ENCODE measurements at places on chromosomes 2 and 18.
A peak's percentile ranks its signal among the peaks of the same experiment; 100 is the strongest.

- H3K4me1 ChIP-seq: no peaks in the 10 kb centered on the region
- no peaks in the 10 kb centered on the region for H3K27me3 ChIP-seq
- peaks cover 19% of the 10 kb centered on the region for H3K36me3 ChIP-seq
- H3K4me3 ChIP-seq: no peak overlapping the region
- DNase-seq: no peak
Observed at GRCh38 chr18:76914796-76915195, 92.4 kb downstream of the ZNF236 start.

- H3K4me1 ChIP-seq: no peaks in the 10 kb centered on the region
- no peak overlapping the region for H3K4me3 ChIP-seq
- H3K36me3 ChIP-seq: no peaks in the 10 kb centered on the region
- no peak for DNase-seq
- H3K27ac ChIP-seq: no peak overlapping the region
- no peaks in the 10 kb centered on the region for H3K27me3 ChIP-seq
Observed at GRCh38 chr2:48174503-48174902, 268.2 kb upstream of the FBXO11 start.

DNA sequence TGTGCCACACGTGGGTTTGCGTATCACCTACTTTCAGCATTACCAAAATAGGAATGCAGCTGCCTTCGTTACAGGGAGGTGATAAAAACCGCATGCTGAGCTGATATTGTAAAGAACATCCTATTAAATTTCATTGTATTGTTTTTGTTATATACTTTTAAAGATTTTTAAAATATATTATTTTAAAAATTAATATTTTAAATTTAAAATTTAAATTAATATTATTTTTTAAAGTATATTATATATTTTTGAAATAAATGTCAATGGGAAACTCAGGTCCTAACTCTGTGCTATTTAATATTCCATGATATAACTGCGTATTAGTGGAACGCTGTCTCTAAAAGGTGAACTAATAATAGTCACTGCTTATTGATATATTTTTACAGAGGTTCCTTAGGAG, 51.2 kb downstream of the CTNNA2 start:
- H3K4me1 ChIP-seq: no peaks in the 10 kb centered on the region
- no peak overlapping the region for H3K27ac ChIP-seq
- H3K27me3 ChIP-seq: no peaks in the 10 kb centered on the region
- no peaks in the 10 kb centered on the region for H3K36me3 ChIP-seq
- DNase-seq: no peak

DNA sequence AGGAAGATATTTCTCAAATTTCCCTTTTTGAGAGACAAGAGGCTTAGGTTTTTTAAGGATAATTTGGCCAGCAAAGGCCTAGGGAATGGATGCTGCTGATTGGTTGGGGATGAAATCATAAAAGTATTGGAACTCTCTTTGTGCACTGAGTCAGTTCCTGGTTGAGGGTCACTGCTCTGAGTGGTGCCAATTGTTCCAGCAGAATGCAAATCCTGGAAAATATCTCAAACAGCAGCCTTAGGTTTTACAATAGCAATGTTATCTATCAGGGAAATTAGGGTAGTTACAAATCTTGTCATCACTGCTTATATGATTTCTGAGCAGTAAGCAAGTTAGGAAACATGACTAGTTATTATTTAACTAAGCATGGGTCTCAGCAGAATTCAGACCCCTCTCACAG, 96.2 kb downstream of the RAD51AP2 start:
- no peaks in the 10 kb centered on the region for H3K27me3 ChIP-seq
- H3K4me3 ChIP-seq: no peak overlapping the region
- H3K27ac ChIP-seq: no peak overlapping the region
- no peaks in the 10 kb centered on the region for H3K4me1 ChIP-seq
- H3K36me3 ChIP-seq: no peaks in the 10 kb centered on the region

GRCh38 chr2:228444161-228444560, 262.7 kb upstream of the SPHKAP start:
- no peaks in the 10 kb centered on the region for H3K27me3 ChIP-seq
- no peak overlapping the region for H3K27ac ChIP-seq
- no peak overlapping the region for H3K4me3 ChIP-seq
- no peak for DNase-seq

GRCh38 chr18:72848503-72849237, 19.1 kb downstream of the NETO1 start:
- H3K27ac ChIP-seq: no peak overlapping the region
- H3K4me3 ChIP-seq: no peak overlapping the region
- H3K4me1 ChIP-seq: no peaks in the 10 kb centered on the region
- no peaks in the 10 kb centered on the region for H3K27me3 ChIP-seq
- H3K36me3 ChIP-seq: no peaks in the 10 kb centered on the region
- no peak for DNase-seq

- H3K27ac ChIP-seq: no peak overlapping the region
- peaks cover 76% of the 10 kb centered on the region for H3K27me3 ChIP-seq
- peak overlapping the region; percentile 86 for H3K4me3 ChIP-seq
- DNase-seq: no peak
- H3K4me1 ChIP-seq: peaks cover 30% of the 10 kb centered on the region
- no peaks in the 10 kb centered on the region for H3K36me3 ChIP-seq
Observed at GRCh38 chr2:153477636-153478288, 800 bp downstream of the RPRM start.

DNA sequence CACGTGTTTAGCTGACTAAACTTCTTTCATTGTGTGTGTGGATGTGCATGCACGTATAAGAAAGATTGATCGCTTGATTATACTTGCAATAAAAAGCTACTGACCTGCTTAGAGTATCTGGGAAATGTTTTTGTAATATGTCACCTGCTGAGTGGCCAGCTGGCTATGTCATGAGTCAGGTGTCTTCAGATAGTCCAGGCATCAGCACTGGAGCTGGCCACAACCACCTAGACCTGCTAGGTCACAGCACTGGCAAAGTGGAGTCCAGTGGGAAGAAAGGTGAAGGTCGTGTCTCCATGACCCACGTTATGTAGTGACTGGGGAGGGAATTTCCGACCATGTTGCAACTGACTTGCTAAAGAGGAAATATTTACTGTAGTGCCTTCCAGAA, 147.0 kb downstream of the ESCO1 start:
- no peak for DNase-seq
- H3K27me3 ChIP-seq: peaks cover 10% of the 10 kb centered on the region
- no peaks in the 10 kb centered on the region for H3K4me1 ChIP-seq
- H3K4me3 ChIP-seq: no peak overlapping the region

GRCh38 chr2:168086851-168087250, 160.5 kb downstream of the STK39 start:
- H3K27me3 ChIP-seq: no peaks in the 10 kb centered on the region
- H3K36me3 ChIP-seq: peaks cover 28% of the 10 kb centered on the region

DNA sequence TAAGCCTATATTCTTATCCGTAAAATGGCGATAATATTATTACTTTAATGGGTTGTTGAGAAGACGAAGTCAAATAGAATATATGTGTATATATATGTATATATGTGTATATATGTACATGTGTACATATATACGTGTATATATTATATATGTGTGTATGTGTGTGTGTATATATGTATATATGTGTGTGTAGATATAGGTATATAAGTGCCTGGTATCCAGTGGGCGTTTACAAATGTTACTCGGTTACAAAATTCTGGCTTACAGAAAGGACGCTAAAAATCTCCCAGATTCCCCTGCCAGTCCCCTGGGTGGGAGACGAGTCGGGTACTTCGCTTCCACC, 295 bp upstream of the MTX2 start:
- H3K4me1 ChIP-seq: peaks cover 44% of the 10 kb centered on the region
- DNase-seq: no peak
- H3K27me3 ChIP-seq: no peaks in the 10 kb centered on the region
- H3K27ac ChIP-seq: peak overlapping the region; percentile 92
- peak overlapping the region; percentile 98 for H3K4me3 ChIP-seq
- H3K36me3 ChIP-seq: no peaks in the 10 kb centered on the region

GRCh38 chr2:36455011-36455410, 99.4 kb downstream of the CRIM1 start:
- no peak overlapping the region for H3K4me3 ChIP-seq
- no peak for DNase-seq
- H3K4me1 ChIP-seq: no peaks in the 10 kb centered on the region
- no peak overlapping the region for H3K27ac ChIP-seq
- H3K27me3 ChIP-seq: no peaks in the 10 kb centered on the region
- no peaks in the 10 kb centered on the region for H3K36me3 ChIP-seq

Data from naive thymus-derived CD8-positive, alpha-beta T cell (primary cell).